T-helper 2 cell treated with Interferon-gamma antibody and Interleukin-4, amounts not matched to agents 5 μg/mL and 100 μg/mL, for 36 hours (primary cell): ENCODE measurements at places on chromosomes 1 and 21.

DNA sequence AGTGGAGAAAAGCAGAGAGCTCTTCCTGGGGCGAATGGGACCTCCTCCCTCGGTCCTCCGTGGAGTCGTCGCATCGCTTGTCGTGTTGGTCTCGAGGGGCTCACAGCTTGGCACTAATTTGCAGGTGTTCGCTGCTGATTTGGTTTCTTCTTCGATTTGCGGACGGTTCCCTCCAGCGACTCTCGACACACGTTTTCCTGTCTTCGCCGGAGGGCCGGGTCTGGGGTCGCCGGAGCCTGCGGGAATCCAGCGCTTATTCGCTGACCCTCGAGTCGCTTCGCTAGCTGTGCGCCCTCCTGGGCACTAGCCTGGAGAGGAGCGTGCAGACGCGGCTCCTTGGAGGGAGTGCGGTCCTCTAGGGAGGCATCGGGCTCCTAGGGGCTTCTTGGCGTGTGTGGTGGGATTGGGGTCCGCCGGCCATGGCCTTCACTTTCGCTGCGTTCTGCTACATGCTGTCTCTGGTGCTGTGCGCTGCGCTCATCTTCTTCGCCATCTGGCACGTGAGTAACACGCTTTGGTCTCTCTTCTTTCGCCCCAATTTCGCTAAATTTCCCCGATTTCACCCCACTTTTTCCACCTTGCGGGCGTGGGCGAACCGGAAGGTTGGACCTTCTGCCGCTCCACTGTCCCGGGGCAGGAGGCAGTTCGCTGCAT is 766 bp downstream of the CNIH3 start:
- DNase-seq: no peak

- no peak for DNase-seq
Observed at GRCh38 chr1:178134061-178134460, 40.2 kb downstream of the RASAL2 start.

DNA sequence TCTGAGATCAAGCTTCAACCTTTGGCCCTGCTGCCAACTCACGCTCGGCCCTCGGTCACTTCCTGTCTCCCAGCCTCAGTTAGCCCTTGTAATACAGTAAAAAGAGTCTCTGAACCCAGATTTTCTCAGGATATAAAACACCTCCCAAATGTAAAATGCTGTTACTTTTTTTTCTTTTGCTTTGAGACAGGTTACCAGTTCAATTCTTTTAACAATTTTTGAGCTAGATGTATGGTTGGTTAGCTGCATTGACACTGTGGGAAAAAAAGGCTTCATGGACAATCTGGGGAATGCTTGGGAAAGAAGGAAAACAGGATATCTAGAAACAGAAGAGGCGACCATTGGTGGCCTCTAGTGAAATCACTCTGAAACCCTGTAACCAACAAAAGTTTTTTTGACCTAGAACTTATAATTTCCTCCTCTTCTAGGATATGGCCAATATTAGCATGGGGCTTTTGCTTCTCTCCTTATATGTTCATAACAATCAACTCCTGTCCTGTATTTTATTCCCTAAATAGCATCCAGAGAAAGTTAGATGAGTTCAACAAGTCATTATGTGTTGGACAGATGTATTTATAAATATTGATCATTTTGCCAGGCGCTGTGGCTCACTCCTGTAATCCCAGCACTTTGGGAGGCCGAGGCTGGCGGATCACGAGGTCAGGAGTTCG is 1.3 kb downstream of the CMPK1 start:
- no peak for DNase-seq

GRCh38 chr1:177928194-177928593 is 41.7 kb downstream of the SEC16B start:
- no peak for DNase-seq

- no peak for DNase-seq
Observed at GRCh38 chr1:84842748-84843231, 50.2 kb downstream of the LPAR3 start.

DNA sequence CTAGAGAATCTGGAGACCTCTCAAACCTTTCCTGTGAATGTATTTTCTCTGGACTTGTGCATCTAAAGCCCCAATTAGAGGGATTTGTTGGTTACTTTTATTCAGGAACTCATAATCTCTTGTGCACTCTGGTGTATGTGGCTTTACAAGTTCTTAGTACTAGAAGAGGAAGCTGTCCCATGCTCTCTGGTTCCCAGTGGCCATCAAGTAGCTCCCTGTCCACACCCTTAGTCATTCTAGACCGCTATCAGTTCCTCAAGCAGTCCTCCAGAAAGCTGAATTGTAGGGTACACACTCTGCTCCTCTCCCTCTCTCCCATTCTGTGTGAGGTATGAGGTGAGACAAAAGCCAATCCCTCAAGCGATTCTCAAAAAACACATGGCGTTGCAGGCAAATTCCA is 470.3 kb downstream of the PTPRC start:
- DNase-seq: no peak

DNA sequence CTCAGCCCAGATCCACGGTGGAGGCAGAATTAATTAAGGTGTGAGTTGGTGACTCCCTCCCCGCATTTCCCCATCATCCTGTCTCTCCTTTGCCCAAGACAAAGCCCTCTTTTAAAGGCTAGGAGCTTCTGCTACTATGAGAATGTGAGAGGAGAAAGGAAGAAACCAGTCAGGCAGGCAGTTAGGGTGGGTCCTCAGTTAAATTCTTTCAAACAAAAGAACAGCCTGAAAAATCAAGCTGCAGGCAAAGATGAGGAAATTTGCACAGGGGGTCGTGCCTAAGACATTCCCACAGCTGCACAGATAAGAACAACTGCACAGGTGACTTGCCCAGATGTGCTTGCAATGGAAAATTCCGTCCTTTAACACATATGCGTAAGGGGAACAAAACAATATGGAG is 47.6 kb downstream of the SERTAD4 start:
- no peak for DNase-seq

GRCh38 chr1:205438213-205439158 is 16.6 kb upstream of the LEMD1 start:
- DNase-seq: no peak

DNA sequence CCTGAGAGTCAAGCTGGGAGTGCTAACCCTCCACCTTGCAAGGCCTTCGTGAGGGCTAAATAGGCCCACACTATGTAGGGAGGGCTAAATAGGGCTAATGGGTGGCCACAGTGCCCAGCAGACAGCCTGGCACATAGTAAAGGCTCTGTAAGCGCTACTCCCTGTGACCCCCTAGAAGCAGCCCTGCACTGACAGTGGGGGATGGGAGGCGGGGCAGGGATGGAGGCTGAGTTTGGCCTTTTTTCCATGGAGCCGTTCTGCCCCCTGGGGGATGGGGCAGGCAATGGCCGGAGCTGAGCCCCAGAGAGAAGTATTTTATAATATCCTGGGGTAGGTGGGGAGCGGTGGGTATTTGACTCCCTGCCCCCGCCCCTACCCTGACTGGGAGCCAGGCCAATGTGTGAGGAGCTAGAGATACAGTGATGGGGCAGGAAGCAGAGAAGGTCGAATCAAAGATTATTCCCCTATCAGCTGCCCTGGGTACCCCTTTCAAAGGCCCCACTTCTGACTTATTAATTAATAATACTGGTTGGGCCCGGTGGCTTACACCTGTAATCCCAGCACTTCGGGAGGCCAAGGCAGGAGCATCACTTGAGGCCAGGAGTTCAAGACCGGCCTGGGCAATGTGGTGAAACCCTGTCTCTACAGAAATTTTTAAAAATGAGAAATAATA is 42.3 kb downstream of the LACTBL1 start:
- DNase-seq: no peak

DNA sequence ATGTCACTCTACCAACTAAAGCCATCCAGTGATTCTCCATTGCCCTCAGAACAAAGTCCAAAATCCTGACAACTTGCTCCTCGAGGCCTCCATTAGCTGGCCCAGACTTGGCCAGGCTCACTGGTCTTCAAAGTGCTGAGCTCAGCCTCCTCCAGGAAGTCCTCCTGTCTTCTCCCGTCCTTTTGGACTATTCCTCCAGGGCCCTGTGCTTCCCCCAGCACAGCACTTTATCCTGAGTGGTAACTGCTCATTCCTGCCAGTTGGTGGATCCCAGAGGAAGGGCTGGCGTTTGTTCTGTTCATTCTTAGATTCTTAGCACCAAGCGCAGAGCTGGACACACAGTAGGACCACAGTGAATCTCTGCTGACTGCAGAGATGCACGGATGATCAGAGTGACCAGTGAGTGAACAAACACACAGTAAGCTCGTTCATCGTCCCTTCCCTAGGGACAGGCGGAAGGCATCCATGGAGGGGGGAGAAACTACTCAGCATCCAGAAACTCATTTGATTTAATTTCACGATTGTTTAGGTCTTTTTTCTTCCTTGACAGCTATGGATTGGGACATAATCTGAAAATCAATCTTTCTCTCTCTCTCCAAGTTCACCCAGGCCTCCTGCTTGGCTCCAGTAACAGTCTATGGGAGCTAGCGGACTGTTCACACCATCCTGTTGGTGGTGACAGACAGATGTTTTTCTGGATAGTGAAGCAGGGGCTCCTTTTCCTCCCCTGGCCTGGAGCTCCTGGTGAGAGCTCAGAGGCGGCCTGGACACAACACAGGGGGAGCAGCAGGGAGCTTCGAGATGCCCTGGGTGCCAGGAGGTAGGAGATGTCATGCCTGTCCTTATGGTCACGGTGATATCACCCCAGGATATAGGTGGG is 180.2 kb downstream of the PTPRU start:
- DNase-seq: no peak

DNA sequence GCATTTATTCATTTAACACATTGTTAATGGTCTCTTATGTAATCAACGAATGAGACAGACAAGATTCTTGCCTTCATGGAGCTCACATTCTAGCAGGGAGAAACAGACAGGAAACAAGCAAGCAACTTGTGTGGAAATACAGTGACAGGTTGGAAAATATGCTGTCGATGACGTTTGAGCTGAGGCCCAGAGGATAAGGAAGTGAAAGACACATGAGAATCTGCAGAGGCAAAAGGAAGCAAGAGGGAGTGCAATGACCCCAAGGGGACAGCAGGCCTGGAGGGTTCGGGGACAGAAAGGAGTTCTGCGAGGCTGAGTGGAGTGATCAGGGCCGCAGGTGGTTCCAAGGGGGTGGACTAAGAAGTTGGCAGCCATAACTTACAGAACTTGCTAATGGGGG is 60.6 kb upstream of the AKT3 start:
- no peak for DNase-seq

DNA sequence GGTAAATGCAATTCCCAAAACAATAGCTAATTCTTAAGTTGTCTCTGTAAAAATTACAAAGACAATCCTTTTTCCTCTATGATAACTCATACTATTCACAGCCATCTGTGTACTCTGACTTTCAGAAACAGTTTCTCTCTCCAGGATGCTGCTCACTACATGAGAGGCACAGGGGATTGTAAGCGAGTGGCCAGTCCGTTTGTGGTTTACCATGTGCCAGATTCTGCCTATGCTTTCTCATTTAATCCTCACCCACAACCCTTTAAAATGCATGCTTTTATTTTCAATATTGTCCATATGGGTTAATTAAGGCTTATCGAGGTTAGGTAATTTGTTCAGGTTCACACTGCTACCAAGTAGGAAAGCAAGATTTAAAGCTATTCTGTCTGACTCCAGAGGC is 23.0 kb downstream of the RGS1 start:
- no peak for DNase-seq

GRCh38 chr1:11611638-11612327 is 42.4 kb downstream of the FBXO2 start:
- no peak for DNase-seq

- DNase-seq: no peak
Observed at GRCh38 chr1:21278860-21279845, 11.1 kb downstream of the ECE1 start.

DNA sequence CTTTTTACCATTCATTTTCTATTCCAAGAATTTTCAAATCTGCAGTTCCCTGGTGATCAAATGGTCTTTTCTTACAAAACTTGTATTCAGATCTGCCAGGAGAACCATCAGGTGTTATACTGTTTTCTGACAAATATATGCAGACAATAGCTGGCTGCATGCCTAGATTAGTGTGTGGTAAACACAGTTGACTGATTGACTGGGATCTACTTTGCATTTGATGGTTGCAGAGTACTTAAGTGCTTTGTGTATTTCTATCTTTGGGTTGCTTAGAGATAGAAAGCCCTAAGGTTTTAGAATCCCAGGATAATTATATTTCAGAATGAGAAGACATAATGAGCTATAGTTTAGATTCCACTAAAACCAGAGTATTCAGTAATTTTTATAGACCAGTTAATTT is 102.0 kb upstream of the CHODL start:
- no peak for DNase-seq

DNA sequence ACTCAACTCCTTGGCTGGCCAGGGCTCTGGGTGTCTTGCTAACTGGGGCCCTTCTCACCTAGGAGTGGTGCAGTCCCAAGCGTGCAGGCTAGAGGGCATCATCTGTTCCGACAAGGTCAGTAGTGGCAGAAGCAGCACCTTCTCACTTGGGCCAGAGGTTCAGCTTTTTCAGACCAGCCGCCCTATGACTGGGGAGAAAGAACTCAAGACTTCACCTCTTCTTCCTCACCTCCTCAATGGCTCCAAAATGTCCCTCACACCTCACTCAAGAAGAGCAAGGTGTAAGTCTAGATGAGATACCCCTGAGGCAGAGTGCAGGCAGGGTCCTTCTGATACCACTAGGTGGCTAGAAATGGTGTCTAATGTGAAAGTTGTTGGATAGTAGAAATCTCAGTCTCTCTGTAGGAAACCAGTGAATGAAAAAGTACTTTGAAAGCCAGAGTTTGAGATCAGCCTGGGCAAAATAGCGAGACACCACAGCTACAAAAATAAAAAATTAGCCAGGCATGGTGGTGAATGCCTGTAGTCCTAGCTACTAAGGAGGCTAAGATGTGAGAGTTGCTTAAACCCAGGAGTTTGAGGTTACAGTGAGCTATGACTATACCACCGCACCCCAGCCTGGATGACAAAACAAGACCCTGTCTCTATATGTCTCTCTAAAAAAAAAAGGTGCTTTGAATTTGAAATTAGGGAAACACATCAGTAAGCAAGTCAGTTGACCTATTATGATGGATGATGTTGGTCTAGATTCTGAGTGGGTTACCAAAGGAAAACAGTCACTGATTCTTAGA is 8.6 kb upstream of the IL20 start:
- no peak for DNase-seq

DNA sequence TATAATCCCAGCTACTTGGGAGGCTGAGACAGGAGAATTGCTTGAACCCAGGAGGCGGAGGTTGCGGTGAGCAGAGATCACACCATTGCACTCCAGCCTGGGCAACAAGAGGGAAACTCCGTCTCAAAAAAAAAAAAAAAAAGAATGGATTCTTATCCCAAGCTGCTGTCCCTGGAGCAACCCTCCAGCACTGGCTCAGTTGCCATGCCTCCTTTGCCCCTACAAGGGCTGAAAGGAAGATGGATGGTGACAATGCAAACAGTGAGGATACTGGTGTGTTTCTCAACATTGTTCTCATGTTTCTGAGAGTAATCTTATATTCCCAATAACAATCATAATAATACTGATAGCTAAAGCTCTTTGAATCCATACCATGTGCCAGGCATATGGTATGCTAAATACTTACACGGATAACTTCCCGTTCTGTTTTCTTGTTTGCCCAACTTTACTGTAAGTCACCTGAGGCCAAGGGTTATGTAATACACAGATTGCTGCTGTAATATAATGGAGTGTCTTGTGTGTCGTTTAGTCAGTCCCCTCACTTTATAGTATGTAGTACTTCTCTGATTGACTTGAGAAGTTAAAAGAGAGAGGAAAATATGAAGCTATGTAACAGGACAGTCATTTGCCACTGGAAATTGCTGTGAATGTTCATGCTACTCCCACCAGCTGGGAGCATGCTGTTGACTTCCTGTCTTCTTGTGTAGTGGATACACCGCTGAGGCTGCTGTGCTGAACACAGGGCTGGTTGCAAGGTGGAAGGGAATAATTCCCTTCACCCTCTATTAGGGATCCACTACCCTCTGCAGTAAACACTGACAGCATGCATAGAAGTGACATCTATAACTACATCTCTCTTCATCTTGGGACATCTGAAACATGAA is 153.6 kb downstream of the CNIH3 start:
- DNase-seq: no peak

GRCh38 chr1:219302697-219303096 is 129.0 kb downstream of the LYPLAL1 start:
- no peak for DNase-seq
